MM.1S (cell line): ENCODE measurements at places on chromosomes 16 and 17.
A peak's percentile ranks its signal among the peaks of the same experiment; 100 is the strongest.

- no peak for DNase-seq
Measured at GRCh38 chr16:28859326-28859725, 4.3 kb upstream of the SH2B1 start.

GRCh38 chr17:40430272-40431230 lies 12.7 kb upstream of the IGFBP4 start:
- no peak for DNase-seq

DNA sequence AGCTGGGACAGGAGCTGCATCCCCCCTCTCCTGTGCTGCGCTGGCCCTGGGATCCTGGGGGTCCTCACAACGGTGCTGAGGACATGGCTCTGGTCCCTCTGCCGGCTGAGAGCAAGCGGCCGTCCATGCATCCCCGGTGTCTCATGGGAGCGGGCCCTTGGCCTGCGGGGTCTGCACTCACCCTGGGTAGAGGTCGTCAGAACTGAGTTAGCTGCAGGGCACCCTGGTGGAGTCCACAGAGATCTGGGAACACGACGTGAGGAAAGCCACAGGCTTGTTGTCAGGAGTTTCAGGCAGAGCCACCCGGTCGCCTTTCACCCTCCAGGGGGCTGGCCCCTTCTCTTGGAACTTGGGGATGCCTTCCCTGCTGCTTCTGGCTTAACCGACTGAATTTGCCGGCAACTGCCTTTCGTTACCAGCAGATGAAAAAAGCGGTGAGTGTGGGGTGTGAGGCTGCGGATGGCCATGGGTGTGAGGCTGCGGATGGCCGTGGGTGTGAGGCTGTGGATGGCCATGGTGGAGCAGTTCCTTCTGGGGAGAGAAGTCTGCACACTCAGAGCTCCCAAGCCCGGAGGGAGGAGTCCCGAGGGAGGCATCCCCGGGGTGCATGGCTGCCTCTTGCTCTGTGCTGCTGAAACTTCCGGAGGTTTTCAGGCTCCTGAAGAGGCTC lies 81.7 kb downstream of the LMF1 start:
- no peak for DNase-seq

DNA sequence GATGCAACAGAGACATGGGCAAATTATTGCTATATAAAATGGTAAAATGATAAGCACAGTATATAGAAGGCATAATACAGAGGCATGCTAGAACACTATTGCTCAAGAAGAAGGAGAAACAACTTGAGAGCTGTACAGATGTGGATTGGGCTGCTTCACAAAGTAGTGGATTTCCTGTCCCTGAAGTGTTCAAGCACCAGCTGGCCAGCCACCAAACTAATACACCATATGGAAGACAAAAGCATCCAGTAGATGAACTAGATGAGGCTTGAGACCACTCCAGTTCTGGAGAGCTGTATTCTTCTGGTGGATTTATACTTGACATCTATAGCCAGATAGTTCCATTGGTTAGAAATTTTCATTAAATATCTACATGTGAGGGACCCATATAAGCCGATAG lies 134.1 kb upstream of the GNAO1 start:
- DNase-seq, result no peak

GRCh38 chr17:4055014-4055413 lies 87.8 kb downstream of the ZZEF1 start:
- no peak for DNase-seq

GRCh38 chr17:75289832-75290337 lies 652 bp upstream of the SLC25A19 start:
- peak; percentile 70 for DNase-seq

- no peak for DNase-seq
Measured at GRCh38 chr16:49608779-49609178, 235.2 kb downstream of the C16orf78 start.

DNA sequence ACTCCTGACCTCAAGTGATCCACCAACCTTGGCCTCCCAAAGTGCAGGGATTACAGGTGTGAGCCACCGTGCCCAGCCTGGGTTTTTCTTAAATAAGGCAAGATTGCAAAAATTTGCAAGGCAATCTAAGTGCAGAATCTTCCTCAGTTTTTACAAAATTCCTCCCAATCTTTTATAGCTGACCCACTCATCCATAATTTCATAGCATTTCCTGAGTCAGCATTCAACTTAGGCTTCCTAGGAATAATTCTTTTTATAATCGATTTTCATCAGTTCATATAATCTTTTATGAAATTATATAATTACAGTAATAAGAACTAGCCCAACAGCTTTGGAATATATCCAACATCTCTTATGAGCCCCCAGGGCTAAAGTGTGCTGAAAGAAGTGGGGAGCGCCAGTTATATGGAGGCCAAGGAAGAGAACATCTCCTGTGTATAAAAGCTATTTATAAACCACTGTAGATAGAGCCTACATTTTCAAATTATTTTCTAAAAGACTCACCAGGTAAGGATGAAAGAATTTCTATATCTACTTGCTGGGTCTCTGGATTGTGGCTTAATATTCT lies 14.8 kb downstream of the COIL start:
- no peak for DNase-seq

- no peak for DNase-seq
Measured at GRCh38 chr16:81493755-81494433, 49.3 kb downstream of the CMIP start.
